ENCODE measurements at places on chromosomes 3 and 15.

DNA sequence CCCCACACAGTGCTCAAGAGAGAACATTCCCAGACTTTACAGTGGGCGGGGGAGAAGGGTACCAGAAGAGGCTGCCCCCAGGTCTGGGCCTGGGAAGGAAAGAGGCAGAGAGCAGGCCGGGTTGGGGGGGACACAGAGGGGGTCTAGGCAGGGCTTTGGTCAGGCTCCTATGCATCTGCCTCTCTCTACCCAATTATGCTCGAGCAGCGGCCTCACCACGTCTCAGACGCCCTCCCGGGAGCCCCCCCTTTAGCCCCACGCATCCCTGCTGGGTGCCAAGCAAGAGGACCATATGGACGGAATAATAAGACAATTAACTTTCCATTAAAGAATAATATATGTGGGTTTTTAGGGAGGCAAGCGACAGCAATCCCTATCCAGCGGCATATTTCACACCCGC, 32.8 kb downstream of the CACNA2D2 start:
- DNase-seq = no peak

- DNase-seq = no peak
Observed at GRCh38 chr3:147915057-147915456, 505.9 kb downstream of the ZIC1 start.

GRCh38 chr3:37999836-38000235, 9.2 kb downstream of the VILL start:
- DNase-seq = no peak

DNA sequence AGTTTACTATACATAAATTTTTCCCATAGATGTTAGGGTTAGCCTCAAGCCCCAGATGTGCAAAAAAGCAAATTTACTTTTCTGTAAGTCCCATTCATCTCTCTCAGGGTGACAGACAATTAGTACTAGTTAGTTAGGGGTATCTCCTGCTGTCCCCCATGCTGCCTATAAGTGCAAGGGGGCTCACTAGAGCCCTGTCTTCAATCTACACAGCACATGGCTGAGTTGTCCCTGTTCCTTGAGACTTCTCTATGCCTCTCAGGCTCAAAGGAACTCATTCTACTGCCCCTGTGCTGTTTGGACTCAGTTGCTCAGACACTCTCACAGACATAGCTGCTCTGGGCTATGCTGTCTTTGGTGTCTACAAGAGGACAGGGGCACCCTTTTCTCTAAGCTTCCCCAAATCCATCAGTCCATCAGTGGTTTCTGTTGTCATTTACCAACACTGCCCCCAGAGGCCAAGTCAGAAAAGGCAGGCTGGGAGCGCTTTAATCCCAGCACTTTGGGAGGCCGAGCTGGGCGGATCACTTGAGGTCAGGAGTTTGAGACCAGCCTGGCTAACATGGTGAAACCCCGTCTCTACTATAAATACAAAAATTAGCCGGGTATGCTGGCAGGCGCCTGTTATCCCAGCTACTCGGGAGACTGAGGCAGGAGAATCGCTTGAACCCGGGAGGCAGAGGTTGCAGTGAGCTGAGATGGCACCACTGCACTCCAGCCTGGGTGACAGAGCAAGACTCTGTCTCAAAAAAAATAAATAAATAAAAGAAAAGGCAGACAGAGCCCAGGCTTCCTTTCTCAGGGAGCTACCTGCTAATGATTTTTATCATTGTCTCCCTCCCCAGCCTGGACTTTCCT, 31.4 kb upstream of the PRTG start:
- no peak for DNase-seq

DNA sequence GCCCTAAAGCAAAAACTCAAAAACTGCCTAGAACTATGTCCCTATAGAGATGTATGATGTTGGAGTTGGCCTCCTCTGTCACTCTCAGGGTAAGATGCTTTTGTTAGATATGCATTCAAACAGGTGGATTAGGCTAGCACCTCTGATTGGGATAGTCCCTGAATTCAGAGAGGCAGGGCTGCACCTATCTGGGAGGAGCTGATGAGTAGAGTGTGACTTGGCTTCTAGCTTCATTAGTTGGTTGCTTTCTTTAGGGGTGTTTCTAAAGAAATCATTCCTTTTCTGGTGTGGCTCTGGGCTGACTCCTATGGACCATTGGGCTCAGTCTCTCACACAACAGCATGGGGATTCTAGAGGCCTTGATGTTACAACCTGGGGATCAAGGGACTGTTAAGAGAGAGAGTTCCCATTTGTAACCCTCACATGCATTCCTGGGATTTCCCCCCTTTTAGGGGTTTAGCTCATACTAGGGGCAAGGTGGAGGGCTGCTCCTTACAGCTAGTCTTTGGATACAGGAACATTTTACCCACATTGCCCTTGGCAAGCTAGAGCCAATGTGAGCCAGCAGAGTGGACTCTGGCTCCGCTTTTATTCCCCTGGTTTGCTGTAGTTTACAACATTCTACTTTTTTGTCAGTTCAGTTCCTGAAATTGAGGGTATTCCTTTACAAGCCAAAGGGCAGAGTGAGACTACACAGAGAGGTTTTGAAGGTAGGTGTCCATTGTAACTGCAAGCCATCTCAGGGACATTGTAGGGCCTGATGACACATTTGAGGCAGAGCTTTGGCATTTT, 7.5 kb downstream of the ZNF592 start:
- DNase-seq = no peak

DNA sequence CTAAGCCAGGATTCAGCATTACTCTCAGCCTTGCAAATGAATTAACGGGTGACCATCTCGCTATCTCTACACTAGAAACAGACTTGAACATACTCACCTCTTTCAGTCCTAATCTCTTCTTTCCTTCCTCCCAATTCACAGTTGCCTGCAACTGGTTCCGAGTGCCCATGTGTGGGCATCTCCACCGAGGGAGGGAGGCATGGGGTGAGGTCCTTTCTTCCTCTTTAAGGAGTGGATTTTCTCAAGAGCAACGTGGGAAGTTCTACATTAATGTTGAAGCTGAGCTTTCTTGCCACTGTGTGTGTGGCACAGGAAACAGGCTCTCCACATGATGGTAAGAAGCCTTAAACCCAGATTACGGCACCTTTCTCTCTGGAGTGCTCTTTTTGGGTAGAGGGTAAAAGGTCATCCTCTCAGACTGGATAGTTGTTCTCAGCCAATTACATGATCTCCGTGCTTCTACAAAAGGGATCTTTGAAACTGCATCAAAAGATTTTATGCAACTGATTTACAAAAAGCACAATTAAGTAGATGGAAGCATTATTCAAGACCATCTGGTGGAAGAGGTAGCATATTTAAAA, 286.8 kb upstream of the NR2F2 start:
- no peak for DNase-seq

DNA sequence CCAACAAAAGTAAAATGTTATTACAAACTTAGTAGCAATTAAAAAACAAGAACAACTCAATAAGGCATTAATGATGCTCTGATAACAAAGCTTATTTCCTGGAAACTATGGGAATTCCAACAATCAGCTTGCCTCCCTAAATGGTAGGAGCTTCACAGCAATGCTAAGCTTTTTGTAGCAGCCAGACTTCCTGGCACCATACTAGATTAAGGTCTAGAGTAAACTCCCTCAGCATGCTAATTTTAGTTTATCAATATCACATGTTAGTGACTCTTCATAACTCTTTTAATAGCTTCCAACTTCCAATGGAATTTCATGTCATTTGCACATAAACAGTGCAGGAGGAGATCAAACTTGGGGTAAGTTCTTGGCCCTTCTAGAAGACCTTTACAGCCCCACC, 782.0 kb downstream of the MCTP2 start:
- DNase-seq = no peak

GRCh38 chr15:67089217-67090193, 24.1 kb downstream of the SMAD3 start:
- no peak for DNase-seq

DNA sequence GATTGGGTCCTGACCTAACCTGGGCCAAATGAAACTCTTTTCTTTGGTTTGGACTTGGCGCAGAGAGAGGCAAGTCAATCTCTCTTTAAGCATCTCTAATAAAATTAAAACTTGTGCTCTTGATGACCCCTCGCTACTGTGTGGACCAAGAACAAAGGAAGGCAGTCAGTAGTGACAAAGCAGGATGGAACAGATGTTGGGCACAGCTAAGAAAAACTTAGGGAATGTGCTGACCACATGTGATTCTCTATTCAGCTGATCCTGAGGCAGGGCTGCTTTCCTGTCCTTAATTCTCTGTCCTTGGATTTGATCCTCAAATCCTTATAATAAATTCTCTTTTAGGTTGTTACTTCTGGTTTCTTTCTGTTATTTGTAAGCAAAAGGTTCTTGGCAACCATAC, 259.9 kb downstream of the ZIC1 start:
- no peak for DNase-seq

GRCh38 chr3:14312375-14312774, 90.0 kb upstream of the SLC6A6 start:
- no peak for DNase-seq

DNA sequence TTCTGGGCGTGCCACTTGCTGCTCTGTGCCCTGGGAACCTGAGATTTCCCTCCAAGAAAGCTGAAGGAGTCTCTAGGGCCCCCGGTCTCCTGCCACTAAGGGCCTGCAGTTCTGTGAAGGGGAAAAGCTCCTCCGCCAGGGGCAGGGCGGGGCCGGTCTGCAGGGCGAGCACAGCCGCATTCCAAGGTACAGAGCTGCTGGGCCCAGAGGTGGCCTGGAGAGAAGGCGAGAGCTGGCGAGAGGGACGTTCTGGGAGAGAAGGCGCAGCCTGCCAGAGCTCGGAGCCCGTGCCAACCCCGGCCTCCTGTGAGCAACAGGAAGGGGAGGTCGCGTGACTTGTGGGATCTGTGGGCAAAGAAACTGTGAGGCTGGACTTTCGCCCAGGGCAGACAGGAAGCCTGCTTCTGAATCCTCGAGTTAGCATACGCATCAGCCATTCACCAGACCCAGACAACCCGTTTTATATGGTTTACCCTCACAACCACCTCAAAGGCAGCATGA, 500.4 kb downstream of the SHQ1 start:
- DNase-seq = peak; percentile 23

GRCh38 chr3:126147932-126148683, 32.3 kb downstream of the ALDH1L1 start:
- no peak for DNase-seq

DNA sequence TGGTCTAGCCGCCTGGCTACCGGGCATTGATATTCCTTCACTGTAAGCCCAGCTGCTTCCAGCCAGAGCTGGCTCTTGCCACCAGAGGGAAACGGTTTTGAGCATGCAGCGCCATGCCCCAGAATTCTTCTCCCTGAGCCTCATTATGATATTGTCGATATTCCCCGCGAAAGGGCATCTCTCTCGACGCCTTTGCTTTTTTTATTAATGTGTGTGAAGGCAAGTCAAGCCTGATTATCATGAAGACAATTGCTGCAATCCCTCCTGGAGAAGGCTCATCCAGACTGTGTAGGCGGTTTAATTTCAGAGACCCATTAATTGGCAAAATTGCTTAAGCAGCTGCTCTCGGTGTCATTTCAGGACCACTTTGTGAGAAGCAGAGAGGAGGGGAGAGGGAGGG, 321.2 kb upstream of the TLE3 start:
- no peak for DNase-seq

DNA sequence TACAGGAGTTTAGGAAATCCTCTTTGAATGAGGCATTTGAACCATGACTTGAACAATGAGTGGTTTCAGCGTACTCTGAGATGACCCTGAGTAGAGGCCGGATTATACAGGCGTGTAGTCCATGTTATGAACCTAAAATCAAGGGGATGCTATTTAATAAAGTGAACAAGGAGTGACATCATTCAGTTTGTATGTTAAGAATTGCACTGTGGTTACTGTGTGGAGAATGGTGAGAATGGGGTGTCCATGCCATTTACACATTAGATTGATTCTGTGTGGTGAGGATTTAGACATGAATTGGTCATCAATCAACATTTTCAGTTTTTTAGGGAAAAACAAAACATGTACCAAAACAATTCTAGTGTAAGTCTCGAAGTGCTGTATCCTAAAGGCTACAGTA, 65.8 kb downstream of the TPRG1 start:
- no peak for DNase-seq

- no peak for DNase-seq
Observed at GRCh38 chr15:95265419-95265997, 1034.1 kb downstream of the MCTP2 start.

DNA sequence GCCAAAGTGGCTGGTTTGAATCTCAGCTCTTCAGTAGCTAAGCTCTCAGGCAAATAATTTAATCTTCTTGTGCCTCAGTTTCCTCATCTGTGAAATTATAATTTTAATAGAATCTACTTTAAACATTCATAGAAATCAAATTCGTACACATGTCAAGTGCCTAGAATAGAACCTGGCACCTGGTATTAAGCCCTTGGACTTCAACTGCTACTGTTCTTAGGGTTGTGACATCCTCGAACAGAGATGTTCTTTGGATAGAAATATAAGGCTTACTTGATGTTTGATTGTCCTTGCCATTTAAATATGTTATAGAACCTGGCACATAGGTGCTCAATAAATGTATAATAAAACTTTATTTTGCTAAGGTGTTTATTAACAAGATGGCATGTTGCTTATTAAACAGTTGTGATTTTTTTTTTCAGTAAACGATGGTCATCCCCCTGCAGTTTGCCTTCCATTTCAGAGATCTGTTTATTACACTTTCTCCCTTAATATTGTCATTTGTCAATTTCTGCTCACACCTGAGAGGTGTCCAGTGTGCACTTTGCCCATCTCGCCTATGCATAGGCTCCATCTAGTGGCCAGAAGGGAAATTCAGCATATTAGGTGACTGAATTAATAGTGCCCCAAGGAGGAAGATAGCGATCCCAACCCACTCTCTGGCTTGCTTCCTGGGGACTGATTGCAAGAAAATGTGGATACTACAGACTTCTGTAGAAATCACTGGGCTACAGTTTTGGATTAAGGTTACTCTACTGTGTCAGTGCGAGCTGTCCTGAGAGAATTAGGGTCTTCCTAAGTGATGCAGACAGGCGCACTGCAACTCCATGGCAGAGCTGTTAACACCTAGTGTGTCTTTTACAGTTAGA, 10.7 kb downstream of the IGF1R start:
- DNase-seq = no peak

DNA sequence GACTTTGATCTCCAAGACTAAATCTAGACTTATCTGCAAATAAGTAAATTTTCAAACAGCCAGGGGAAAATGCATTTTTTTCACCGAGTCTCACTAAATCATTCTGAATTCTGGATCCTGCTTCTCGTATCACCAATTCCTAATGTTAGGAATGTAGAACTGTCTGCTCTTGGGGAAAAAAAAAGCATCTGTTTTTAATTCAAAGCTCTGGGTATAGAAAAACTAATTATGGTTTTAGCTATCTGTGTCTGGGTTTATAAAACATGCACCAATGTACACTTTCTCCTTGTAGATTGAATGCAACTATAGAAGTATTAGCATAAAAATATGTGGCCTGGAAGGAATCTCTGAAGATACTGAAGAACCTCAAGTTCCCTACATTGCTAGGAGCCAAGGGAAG, 4.8 kb upstream of the CDAN1 start:
- DNase-seq = no peak
